ENCODE measurements at places on chromosomes 3 and 15.

- DNase-seq = no peak
Observed at GRCh38 chr15:72770673-72771328, 12.8 kb downstream of the ADPGK start.

DNA sequence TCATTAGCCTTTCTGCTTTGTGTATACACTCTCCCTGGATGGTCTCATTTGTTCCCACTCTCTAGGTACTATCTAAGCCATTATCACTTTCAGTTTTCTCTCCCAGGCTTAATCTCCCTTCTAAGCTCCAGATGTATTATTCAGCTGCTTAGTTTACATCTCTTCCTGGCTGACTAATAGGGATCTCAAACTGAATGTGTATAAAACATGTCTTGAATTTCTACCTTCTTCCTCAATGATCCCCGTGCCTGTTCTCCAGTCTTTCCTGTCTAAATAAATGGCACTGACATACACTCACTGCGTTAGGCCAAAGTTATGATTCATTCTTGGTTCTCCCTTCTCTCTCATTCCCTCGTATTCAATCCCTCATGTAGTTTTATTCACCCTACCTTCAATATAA lies 127.3 kb downstream of the NR2F2 start:
- no peak for DNase-seq

GRCh38 chr15:76084256-76084655 lies 24.5 kb downstream of the TMEM266 start:
- DNase-seq = no peak

DNA sequence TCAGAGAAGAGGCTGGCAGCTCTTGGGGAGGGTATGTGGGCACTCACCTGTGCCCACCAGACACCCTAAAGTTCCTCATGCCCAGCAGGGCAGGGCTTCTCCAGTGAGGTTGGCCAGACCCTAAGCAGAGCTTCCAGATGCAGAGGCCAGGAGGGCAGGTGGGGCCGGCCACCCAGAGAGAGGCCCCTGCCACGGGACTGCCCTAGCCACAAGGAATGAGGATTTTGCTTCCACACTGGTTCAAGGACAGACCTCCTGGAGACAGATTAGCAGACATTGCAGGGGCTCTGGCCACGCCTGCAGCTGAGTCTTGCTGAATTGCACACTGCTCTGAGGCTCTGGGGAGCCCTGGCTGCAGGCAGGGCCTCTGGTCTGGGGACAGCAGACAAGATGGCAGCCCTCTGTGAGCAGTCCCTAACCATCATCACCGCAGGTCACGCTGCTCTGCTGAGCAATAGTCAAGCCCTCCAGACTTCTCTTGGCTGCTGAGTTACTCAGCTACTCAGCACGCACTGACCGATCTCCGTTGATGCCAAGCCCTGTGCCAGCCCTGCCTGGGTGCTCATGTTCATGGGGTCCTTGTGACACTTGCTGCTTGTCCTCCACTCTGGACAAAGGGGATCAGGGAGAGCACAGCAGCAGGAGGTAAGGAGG lies 117.4 kb upstream of the ABHD17C start:
- DNase-seq = no peak

DNA sequence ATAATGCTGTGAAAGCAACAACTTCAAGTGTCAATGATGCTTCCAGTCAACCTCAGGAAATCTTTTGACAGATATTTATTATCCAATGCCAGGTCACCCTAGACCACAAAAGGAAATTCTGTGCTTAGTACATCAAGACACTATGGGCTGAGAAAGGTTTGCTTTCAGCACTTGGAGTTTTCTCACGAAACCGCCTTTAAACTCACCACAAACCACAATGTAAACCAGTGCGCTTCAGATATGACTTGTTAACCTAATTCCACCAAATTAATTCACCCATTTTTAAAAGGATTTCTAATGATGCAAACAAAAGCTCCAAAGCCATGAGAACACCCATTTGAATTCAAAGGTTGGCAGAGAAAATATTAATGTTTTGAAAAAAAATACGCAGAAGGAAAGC lies 292.9 kb upstream of the NR2F2 start:
- DNase-seq = no peak

DNA sequence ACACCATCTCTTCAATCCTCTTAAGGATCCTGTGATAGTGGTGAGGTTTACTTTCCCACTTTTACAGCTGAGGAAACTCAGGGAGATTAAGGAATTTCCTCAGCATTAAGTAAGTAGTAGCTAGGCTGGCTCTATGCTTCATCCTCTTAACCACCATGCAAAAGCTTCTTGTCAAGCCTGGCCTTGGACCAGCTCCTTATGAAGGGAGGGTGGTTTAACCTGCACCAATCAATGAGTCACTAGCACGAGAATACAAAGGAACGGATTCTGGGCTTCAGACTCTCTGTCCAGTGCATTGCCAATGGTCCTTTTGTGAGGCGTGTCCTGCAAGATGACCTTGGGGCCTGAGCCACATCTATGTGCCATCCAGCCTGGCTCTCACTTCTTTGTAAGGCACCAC lies 202.0 kb upstream of the CFAP20DC start:
- no peak for DNase-seq

GRCh38 chr15:72751751-72752455 lies 31.7 kb downstream of the ADPGK start:
- DNase-seq = no peak

GRCh38 chr15:48313216-48313615 lies 18.0 kb upstream of the DUT start:
- no peak for DNase-seq

DNA sequence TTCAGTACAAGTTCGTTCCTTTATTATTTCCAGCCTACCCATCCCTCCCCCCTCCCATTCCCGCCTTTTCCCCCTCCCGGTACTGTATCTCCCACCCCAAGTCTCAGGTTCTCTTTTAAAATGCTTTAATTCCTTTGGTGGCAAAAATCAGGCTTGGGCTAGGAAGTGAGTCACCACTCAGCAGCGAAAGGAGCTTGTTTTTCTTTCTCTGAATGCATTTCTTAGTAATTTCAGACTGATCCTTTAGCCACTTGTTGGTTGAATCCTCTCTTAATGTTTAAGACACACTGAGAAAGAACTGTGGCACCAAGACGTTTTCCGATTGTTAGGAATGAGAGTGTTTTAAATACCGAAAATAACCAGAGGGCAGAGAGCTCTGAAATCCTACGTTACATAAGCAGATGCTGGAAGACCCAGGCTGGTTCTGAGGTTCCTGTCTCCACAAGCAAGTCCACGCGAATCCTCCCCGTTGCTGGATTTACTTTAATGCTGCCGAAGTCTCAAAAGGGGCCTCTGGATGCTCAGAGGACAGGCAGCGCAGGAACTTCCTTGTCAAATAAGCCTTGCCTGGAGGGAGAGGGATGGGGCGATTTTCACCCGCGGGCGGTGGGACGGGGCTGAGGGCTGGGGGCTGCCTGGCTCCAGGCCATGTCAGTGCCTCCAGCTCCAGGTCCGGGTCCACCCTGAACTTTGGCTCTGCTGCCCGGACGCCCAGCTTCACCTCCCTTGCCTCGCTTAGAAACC lies 854 bp upstream of the COL8A1 start:
- no peak for DNase-seq
